ENCODE measurements at places on chromosomes 5 and 9.

DNA sequence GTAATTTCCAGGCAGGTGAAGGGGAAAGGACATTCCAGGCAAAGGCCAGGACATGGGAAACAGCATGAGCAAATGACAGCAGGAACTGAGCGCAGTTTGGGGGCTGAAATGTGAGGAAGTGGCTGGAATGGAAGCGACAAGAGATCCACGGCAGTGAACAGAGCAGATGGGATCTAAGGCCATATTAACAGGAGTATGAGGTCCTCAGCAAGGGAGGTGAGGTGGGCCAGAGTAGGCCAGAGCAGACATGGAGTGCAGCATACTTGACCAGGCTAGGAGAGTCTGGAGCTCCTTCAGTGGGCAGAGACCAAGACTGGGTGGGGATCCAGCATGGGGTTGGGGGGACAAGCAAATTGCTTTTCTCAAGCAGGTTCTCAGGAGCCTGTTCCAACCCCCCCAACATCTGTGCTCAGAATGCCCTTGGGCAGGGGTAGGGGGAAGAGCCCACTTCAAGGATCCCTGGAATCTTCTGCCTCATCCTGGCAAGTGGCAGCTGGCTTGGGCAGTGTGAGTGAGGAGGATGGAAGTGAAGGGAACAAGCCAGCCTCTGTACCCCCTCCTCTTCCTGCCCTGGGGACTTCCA is 34.5 kb downstream of the DAB2IP start:
- no peak for DNase-seq

- no peak for DNase-seq
Observed at GRCh38 chr5:111517853-111518501, 5.6 kb upstream of the STARD4 start.

DNA sequence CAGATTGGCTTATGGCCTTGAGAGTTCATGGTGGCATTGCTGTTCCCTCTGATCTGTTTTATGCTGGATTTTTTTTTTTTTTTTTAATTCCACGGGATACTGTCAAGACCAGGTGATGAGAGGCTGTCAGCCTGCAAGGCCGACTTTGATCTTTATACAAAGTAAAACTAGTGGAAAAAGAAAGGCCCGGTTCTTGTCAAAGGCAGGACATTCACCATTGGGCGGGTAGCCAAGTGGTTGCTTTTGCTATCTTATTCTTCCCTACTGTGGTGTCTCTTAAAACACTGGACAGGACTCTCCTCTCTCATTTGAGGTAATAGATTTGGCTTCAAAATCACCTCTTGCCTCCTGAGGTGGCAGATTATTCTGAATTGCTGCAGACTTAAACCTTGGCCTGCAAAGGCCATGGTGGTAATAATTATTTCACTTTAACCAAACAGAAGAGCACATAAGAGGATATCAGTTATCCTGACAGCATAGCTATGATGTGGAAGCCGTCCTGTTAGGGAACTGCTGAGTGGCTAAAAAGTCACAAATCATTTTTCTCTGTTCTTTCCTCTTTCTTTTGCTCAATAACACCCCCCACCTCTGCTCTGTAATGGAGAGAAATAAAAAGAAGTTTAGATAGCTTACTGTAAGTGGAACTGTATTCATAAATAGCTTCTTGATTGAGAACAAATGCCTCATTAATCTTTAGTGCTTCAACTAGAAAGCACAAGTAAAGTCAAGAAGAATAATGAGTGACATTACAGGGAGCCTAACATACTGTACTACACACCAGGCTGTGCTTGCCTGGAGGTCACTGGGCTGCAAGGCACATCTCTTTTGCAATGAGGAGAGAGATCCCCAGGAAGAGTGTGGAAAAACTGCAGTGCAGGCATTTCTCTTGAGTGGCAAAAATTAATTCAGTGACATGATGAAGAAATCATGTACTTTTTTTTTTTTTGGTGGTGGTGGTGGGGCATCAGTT is 275.6 kb downstream of the KDM4C start:
- DNase-seq = no peak

DNA sequence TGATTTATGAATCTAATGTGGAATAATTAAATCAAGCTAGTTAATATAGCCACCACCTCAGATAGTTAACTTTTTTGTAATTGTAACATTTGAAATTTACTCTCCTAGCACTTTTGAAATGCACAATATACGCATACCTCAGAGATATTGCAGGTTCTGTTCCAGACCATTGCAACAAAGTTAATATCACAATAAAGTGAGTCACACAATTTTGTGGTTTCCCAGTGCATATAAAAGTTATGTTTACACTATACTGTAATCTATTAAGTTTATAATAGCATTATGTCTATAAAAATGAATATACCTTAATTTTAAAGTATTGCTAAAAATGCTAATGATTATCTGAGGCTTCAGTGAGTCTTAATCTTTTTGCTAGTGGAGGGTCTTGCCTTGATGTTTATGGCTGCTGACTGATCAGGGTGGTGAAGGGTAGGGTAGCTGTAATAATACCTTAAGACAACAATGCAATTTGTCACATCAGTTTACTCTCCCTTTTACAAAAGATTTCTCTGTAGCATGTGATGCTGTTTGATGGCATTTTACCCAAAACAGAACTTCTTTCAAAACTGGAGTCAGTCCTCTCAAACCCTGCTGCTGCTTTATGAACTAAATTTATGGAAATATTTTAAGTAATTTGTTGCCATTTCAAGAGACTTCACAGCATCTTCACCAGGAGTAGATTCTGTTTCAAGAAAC is 235.1 kb upstream of the ADAMTSL1 start:
- DNase-seq = no peak

- DNase-seq = peak; percentile 43
Observed at GRCh38 chr9:137053944-137054931, at the start of gene ENTPD2. TSS of gene ENTPD2 (minus strand) at chr9:137054061. CDS start at chr9:137053997, 64 bp downstream.

Measured in T-helper 17 cell (primary cell).